ENCODE measurements at places on chromosomes 2 and 18. TPM values are rescaled to one million over a fixed set of nuclear protein-coding genes. Genes with fewer than 3 reads are reported as not detected.

DNA sequence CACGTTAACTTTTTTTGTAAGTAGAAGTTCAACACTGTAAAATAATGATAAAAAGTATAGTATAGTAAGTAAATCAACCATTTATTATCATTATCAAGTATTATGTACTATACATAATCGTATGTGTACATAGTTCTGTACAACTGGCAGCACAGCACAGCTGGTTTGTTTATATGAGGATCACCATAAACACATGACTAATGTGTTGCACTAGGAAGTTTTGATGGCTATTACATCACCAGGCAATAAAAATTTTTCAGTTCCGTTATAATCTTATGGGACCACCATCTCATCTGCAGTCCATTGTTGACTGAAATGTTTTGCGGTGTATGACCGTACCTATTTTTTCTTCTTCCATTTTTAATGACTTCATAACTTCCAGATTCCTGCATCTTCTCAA is 39.2 kb upstream of the ZNF385B start:
- H3K27ac ChIP-seq = no peak overlapping the region
- no peak overlapping the region for H3K4me3 ChIP-seq
- no peaks in the 10 kb centered on the region for H3K36me3 ChIP-seq
- H3K4me1 ChIP-seq = no peaks in the 10 kb centered on the region
- DNase-seq = no peak

The TWIST2 gene
- not detected for polyA plus RNA-seq

The ECEL1 gene
- not detected for polyA plus RNA-seq

- no peak for DNase-seq
- no peak overlapping the region for H3K27ac ChIP-seq
- no peaks in the 10 kb centered on the region for H3K27me3 ChIP-seq
- no peaks in the 10 kb centered on the region for H3K36me3 ChIP-seq
- H3K4me3 ChIP-seq = no peak overlapping the region
- H3K4me1 ChIP-seq = no peaks in the 10 kb centered on the region
These were observed 29.9 kb upstream of the ALKAL2 start for GRCh38 chr2:317501-318424.

GRCh38 chr2:43605851-43606250 is 10.0 kb upstream of the THADA start:
- no peaks in the 10 kb centered on the region for H3K4me1 ChIP-seq
- H3K27ac ChIP-seq = no peak overlapping the region
- no peak overlapping the region for H3K4me3 ChIP-seq

DNA sequence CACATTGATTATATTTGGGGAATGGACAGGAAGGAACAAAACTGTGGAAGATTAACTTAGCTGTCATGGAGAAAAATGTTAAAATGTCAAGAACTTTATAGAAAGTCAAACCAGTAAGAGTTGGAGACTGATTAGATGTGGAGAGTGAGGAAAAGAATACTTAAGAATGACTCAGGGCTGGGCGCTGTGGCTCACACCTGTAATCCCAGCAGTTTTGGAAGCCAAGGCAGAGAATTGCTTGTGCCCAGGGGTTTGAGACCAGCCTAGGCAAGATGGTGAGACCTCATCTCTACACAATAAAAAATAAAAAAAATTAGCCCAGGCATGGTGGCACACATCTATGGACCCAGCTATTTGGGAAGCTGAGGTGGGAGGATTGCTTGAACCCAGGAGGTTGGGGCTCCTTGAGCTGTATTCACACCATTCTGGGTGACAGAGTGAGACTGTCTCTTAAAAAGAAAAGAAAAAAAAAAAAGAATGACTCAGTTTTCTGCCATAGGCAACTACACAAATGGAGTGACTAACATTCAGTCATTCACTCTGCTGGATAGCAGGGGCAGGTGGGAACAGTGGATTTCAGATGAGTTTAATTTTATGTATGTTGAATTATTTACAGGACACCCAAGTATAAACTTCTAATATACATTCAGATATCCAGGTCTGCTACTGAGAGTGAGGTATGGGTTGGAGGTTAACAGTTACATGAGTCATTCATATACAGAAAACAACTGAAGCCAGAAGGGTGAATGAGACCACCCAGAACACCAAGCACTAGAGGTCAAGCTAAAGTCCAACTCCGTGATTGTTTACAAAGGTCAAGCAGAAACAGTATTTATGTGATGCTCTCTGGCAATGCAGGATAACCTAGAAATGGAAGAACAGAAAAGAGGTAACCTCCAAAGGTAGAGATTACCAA is 33.9 kb downstream of the ORC2 start:
- no peak for DNase-seq
- no peak overlapping the region for H3K4me3 ChIP-seq
- H3K27ac ChIP-seq = no peak overlapping the region
- no peaks in the 10 kb centered on the region for H3K27me3 ChIP-seq

The CAPN14 gene
- 0.08 TPM for polyA plus RNA-seq
